NCI-H2081 (cell line): ENCODE measurements at places on chromosomes 7 and 10.

DNA sequence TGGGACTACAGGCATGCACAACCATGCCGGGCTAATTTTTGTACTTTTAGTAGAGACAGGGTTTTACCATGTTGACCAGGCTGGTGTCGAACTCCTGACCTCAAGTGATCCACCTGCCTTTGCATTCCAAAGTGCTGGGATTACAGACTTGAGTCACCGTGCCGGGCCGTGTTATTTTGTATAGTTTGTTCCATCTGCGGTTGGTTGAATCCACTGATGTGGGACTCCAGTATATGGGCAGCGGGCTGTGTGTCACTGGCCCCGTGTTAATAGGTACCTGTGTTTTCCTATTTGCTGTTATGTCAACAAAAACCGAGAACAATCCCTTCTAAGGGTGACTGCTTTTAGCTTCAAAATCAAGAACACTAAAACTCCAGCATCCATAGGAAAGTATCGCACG, 297.6 kb upstream of the PITRM1 start:
- DNase-seq: no peak

- DNase-seq: peak; percentile 29
Observed at GRCh38 chr7:34823650-34824258, 165.7 kb downstream of the NPSR1 start.

DNA sequence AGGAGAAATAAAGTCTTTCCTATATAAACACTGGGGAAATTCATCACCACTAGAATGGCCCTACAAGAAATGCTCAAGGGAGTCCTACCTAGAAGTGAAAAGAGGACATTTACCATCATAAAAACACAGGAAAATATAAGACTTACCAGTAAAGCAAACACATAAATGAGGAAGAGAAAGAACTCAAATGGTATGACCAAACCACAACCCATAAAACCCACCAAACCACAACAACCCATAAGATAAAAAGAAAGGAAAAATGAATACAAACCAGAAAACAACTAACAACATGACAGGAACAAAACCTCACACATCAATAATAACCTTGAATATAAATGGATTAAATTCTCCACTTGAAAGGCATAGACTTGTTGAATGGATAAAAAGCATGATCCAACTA, 71.9 kb upstream of the DIP2C start:
- DNase-seq: no peak

DNA sequence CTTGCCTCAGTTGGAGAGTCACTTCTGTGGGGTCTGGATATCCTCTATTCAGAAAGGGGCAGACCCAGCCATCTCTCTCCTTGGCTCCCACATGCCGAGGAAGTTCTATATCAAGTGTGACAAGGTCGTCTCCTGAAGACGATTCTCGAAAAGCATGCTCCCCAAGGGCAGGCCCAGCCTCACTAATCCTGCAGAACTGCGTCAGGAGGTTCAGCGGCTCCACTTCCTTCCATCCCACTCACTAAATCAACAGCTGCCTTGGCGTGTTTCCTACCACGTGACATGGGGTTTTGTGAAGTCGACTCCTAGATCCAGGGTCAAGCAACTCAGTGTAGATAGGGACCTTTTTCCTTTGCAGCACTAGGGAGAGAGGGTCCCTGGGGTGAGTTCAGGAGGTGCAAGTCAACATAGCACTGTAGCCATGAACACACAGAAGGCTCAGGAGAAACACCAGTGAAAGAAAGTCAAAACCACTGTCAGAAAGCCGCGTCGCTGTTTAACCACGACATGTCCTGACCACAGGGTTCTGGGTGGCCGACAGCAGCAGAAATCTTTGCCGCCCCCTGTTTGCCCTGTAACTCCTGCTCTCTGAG, 156.4 kb downstream of the PRPF18 start:
- DNase-seq: no peak

- no peak for DNase-seq
Observed at GRCh38 chr7:125098377-125098970, 168.8 kb upstream of the POT1 start.
